PC-3 (cell line): ENCODE measurements at places on chromosomes 4 and X. TPM values are rescaled to one million over a fixed set of nuclear protein-coding genes. Genes with fewer than 3 reads are reported as not detected.

Gene ANXA10
- 0.47 and 0.92 TPM in 2 replicates for total RNA-seq

Gene PGAM4
- total RNA-seq = not detected in 2 replicates

Gene SLC10A6
- total RNA-seq = not detected in 2 replicates

Gene ARMCX4
- total RNA-seq = not detected in 2 replicates

DNA sequence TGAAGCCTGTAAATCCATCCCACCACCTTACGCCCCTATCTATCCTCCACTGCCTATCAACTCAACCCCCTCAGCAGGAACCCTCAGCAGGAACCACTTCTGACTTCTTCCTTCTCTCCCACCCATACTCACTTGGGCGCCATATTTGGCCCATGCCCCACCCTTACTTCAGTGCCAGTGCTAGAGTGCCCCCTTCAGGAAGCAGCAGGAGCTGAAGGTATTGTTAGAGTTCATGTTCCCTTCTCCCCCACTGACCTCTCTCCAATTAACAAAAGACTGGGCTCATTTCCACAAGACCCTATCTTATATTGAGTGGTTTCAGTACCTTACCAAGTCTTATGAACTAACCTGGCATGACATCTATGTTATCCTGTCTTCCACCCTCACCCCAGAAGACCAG, 363.1 kb upstream of the SLIT2 start:
- DNase-seq = no peak

DNA sequence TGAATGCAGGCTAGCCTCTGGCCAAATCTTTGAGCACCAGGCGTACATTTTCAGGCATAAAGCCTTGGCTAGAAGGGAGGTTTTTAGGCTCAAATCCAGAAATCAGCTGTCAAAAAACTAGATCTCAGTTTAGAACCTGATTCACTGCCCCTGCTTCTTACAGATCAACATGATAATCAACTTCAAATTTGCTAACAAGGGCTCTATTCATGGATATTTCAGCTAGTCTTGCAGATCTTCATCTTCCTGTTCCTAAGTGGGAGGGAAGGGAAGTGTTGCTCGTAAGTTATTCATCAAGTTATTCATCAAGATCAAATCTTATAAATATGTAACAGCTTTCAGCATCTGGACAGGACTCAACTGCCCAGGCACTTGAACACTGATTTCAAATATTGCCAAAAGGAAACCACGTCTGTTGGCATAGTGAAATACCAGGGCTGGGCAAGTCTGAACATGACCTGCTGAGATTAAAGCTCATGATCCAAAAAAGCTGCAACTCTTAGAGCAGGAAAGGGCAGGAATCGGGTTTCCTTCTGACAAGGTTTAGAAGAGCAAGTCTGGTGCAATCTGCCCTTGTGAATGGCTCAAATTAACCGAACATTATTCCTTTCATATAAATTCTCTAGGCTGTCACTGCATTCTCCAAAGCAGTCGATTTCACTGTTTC, 200.3 kb downstream of the PDGFC start:
- peak; percentile 85 for DNase-seq

GRCh38 chr4:3044870-3045819, 29.2 kb downstream of the HTT-AS start:
- no peak for DNase-seq

- peak; percentile 33 for DNase-seq
Observed at GRCh38 chr4:164768516-164768915, 14.6 kb downstream of the SMIM31 start.

GRCh38 chr4:79935274-79935673, 137.8 kb downstream of the ANTXR2 start:
- DNase-seq = no peak

GRCh38 chr4:147362938-147363337, 118.0 kb upstream of the EDNRA start:
- peak; percentile 43 for DNase-seq

DNA sequence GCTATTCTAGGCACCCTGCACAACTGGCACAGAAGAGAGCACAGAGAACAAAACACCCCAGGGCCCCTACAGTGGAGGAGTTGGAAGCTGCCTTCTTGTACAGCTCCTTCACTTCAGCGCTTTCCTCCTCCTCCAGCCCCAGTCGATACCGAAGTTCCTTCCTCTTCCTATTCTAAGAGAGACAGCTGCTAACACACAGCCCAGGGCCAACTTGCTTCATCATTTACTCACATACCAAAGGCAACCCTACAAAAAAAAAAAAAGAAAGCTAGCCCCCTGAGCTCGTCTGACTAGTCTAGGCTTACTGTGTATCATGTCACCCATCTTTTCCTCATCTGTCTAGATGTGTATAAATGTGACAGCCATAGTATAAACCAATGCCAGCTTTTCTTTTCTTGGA, 64.5 kb downstream of the MID1 start:
- no peak for DNase-seq

DNA sequence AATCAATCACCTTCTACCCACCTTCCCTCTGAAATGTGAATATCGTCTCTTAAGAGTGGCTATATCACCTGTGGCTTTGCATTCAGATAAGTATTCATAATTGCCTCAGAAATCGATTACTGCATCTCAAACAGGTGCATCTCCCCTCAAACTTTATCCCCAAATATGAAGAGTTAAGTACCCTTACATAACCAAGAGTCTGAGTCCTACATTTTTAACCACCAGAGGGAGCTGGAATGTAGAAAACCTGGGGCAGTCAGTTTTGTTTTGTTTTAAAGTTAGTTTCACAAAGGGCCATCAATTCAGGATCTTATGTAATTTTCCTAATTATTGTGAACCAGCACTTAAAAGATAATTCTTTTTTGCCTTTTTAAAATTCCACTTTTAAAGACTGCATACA, 5.7 kb downstream of the TCEANC start:
- DNase-seq = peak; percentile 75

- DNase-seq = no peak
Observed at GRCh38 chr4:48654015-48654664, 125.9 kb downstream of the FRYL start.

DNA sequence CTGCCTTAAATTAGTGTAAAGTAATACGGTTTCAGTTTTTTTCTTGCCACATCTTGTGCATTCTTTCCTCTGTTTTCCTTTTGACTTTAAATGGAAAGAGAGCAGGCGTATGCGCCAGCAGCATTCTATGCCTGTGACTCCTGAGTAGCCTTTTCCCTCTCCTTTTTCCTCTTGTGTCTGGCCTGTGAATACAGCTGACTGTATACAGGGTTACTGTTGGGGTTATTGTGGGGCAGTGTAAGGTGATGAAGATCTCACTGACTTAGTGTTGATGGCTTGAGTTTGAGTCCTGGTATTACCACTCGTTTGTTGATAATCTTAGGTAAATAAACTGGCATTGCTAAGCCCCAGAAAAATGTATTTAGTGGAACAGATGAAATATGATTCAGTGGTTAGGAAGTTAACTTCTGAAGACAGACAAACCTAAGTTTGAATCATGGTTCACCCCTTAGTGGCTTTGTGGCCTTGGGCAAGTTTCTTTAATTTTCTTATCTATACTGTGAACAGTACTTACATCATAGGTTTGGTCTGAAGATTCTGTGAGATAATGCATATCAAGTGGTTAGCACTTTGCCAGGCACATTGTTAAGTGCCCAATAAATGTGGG, 105.1 kb downstream of the FNIP2 start:
- DNase-seq = peak; percentile 88

DNA sequence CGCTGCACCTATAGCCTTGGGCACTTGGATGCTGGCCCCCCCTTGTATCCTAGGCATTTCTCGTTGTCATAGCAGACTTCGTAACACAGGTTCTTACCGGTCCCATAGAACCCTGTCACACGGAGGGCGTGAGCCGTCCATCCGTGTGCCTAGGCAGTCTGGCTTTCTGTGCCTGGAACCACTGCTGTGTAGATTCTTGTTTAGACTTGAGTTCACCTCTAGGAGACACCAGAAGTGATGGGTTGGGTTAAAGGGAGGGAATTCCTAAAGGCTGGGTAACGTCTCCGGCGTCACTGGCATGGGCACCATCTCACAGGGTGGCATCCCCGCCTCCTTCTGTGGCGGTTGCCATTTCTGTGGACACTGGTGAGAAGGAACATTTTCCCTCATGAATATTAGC, 13.5 kb upstream of the NKX1-1 start:
- DNase-seq = no peak

DNA sequence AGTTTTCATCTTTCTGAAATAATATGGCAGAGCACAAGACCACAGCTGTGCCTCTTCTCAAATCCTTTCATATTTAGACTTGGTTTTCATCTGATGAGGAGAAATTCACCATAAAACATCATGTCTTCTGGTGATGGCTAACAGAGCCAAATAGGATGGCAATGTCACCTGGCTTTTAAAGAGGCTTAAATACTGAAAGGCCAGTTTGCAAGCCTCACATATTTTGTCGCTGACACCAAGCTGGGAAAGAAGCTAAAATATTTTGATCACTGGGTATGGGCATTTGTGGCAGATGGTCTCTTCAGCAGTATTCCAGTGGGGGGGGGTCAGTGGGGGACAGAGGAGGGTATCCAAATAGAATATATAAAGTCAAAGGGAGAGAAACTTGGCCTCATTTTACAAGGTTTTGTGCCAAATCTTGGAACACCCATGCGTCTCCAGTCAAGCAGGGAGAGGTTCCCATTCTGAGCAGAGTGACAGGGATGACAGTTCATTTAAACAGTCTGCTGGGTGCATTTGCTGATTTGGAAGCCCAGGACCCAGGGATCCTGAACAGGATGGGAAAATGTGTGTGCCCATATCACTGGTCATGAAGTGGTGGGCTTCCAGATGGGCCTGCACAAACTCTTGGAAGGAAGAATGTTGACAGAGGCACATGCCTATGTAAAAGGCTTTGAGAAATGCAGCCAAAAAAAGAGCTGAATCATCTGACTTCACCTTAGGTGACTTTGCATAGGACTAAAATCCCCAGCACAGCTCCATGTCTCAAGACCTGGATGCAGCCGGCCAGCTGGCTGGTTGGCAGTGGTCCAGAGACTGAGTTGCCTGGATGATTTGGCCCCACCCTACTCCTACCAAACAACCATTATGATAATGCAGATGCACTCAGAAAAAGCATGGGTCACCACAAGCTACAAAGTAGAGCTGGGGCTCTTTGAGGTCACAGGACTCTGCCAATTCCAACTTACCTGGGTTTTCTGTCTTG, 484.4 kb upstream of the NR3C2 start:
- DNase-seq = peak; percentile 31

GRCh38 chr4:129863206-129863605, 767.3 kb downstream of the C4orf33 start:
- no peak for DNase-seq

DNA sequence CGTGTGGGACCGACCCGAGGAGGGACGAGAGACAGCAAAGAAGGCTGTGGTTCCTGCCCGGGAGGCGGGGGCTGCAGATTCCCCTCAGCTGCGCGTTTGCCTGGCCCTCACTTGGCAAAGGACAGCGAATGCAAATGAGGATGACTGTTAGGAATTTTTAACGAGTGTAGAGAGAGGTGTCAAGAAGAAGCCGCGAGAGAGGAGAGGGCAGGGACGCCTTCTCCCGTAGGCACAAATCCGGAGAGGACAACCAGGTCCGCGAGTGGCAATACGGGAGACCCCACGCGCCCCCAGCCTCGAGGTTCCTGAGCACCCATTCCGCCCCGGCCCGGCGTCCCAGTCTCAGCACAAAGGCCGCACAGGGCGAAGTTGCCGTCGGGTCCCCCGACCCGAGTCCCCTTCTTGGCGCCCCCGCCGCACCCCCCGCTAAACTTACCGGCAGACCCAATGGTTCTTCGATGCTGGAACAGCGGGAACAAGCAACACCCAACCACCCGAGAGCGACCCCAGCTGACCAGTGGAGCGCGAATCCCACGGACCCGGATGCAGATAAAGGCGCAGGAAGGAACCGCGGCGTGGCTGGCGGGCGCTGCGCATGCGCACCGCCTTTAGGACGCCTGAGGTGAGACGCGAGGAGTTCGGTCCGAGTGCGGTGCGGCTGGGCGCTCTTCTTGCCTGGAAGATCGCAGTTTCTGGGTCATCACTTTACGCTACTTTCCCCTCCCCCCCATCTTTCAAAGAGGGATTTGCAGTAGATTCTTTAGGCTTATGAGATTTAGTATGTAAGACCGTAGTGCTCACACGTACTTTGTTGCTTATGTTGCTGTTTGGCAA, at the start of gene GNPDA2:
Gene GNPDA2, minus strand, starts transcription at position 519 of the 834 bp plus-strand sequence. CDS start 4,349 bp downstream, outside the sequence.
- DNase-seq = peak; percentile 85

GRCh38 chrX:25432396-25432795, 416.6 kb upstream of the ARX start:
- no peak for DNase-seq

DNA sequence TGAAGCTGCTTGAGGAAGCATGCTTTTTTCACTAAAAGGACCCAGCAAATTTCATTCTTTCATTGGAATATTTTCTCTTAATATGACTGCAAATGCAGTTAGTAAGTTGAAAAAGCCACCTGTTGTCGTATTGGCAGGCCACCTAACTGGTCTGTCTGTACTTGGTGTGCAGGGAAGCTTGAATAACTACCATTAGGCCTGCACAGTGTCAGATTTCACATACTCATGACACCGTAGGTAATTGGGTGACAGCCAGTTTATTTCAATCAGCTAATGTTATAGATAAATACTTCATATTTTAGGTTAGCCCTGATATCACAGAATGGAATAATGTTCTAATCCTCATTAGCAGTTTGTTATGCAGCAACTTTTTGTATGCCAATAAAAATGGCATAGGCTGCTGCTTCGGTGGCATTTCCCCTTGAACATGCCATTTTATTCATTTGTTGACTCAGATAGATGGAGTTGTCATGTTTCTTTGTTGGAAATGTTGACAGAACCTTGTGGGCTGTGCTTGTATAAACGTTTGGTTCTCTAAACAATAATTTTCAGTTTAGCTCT, 173.7 kb downstream of the RPA4 start:
- peak; percentile 41 for DNase-seq

DNA sequence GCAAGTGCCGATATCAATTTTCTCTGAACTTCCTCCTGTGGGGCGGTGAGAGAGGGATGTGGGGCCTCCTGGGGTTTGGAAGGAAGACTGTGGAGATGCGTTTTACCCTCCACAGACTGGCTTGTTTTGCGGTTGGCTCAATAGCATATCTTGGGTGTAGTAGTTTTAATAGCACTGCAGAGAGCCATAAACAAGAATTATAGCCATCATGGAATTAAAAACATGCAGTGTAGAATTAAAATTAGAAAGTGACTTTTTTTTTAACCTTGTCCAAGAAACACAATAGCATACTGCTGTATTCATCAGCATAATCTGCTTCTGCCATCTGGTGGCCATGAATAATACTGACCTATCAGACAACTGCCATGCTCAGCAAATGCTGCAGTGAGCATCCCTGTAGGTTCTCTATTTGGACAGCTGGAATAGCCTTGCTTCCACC, 47.3 kb upstream of the SCML1 start:
- peak; percentile 77 for DNase-seq

DNA sequence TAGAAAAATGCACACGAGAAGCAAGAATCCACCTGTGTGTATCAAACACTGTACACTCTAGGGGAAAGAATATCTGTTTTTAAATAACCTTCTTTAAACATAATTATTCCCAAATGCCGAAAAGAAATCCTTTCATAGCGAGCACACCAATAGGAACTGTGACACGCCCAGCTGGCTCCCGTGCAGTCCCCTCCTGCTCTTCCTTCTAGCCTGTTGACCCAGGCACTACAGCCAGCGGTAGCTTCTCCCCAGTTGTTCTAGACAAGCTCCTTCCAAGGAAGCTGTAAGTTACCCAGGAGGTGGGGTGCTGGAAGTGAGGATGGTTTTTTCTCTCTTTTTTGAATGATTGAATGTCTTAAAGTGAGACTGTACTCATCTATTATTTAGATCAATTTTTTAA, 19.5 kb upstream of the NOCT start:
- no peak for DNase-seq
